Dermis microvascular lymphatic vessel endothelial cell (primary cell): ENCODE measurements at places on chromosomes 1 and 21. TPM values are rescaled to one million over a fixed set of nuclear protein-coding genes. Genes with fewer than 3 reads are reported as not detected.

DNA sequence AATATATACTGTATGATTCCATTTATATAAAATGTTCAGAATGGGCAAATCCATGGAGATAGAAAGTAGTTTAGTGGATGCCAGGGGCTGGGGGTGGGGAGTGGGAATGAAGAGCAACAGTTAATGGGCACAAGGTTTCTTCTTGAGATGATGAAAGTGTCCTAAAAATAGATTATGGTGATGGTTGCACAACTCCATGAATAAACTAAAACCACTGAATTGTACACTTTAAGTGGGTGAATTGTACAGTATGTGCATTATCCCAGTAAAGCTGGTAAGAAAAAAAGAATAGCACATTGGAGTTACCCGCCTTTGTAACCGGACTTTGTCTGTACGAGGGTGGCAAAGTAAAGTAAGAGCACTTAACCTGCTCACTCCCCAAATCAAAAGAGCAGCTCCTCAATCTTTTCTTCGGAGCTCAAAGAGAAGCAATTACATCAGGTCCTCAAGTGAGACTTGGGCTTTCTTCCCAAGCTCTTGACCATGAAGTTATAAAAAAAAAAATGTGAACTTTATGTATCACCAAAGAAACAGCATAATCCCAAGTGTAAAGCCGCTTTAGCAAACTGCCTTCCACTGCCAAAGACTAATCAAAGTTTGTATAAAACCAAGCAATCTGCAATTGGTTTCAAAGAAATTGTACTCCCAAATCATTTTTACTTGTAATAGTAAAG lies 32.1 kb downstream of the ALDH9A1 start:
- DNase-seq: no peak

DNA sequence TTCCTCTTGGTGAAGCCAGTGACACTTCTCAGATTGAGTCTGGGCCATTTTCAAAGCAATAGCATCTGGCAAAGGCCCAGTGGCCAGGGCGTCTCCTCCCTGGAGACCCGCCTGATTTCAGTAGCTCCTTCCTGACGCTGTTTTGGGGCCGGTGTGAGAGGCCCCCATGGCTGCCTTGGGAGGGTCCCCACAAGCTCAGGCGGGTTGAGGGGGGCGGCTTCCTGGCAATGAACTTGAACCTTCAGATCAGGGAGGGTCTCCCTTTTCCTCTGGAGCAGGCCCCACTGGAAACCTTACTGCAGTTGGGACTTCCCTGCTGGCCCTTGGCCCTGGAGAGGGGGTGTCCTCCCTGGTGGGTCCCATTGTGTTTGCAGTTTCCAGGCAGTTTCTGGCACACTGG lies 121.2 kb downstream of the CRYAA start:
- DNase-seq: no peak

DNA sequence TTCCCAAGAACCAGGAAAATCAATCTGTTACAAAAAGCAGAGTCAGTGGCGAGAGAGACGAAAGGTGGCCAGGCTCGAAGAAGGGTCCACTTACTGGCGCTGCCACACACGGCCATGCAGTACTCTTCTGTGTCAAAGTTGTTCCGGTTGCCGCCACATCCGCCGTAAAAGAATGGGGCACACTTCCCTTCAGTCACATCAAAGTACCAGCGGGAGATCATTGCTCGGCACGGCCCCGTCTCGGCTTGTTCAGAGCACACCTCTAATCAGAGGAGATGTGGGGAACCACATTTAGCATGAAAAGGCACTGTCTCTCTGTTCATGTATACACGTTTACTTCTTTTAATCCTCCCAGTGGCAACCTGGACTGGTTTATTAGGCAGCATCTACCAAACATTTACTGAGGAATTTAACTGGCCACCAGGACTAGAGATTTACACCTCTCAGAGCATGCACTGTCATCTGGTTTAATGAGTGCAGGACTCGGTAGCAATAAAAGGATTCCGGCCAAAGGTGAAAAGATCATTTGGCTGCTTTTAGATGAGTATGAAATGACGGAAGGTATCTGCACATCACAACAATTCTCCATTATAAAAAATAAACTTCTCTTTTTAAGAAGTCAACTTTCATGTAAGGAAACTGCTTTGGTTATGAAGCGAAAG lies 170.5 kb downstream of the APP start:
- no peak for DNase-seq

DNA sequence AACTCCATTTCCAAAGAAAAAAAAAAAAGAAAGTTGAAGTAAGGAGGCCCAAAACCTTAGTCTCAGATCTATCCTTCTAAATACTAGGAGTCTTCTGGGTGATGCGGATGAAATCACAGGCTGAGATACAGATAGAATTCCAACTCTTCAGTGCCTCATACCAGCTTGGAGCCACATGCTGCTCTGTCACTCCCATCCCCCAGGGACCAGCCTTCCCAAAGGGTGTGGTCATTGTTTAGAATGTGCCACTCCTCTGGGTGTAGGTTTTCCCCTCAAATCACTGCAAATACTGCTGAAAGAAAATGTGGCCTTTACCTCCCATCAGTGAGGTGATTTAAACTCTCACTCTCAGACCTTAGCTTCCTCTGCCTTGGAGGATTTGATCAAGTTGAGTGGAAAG lies 112.9 kb downstream of the CDC7 start:
- no peak for DNase-seq

DNA sequence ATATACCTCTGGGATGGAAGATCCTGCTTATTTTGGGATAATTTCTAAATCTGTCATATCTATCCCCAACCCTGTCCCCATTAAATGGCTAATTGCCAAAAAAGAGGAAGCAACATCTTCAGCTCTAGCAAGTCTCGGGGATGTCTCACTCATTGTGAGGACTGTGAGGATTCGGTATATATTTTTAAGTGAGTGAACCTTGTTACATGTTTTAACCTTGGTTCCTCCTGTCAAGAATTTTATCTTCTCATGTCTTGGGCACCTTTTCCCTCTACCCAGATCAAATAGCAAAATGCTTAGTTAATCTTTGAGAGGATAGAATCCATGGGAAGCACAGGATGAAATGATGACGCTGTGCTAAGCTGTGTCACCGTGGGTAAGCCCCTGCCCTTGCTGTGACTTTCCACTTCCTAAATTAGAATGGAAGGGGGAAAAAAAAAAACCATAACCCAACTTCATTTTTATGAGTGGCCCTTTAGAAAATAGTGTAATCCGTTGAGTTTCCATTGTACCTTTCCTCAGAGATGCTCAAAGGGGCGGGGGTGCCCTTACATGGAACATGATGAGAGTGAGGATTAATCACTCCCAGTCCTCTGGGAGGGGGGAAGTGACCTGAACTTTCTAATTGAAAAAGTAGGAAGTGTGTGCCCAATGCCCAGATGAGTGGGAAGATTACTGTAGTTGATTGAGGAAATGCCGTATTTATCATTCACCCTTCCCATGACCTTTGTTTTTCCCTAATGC lies 7.6 kb downstream of the ATP1A1 start:
- peak; percentile 93 for DNase-seq

- DNase-seq: no peak
Measured at GRCh38 chr21:27776925-27777553, 810.2 kb upstream of the ADAMTS5 start.

GRCh38 chr1:68270951-68271350 lies 38.6 kb upstream of the WLS start:
- no peak for DNase-seq

- DNase-seq: no peak
Measured at GRCh38 chr1:95023399-95024043, 49.2 kb downstream of the ALG14 start.

GRCh38 chr1:115314092-115314491 lies 24.0 kb downstream of the NGF start:
- no peak for DNase-seq

DNA sequence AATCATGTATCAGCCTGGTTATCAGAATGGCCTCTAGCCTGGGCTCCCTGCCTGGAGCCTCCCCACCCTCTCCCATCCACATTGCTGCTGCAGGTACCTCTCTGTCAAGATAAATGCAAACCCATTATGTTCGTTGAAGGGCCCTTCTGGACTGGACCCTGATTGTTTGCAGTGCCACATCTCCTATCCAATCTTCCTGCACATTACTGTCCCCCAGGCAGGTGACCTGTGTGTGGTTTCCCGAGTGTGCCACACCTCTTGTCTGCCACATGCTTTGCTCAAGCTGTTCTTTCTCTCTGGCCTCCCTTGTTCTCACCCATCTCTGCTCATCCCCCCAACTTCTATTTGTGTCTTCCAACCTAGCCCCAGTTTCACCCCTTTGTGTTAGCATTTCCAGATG lies 32.4 kb downstream of the IER5 start:
- DNase-seq: no peak

DNA sequence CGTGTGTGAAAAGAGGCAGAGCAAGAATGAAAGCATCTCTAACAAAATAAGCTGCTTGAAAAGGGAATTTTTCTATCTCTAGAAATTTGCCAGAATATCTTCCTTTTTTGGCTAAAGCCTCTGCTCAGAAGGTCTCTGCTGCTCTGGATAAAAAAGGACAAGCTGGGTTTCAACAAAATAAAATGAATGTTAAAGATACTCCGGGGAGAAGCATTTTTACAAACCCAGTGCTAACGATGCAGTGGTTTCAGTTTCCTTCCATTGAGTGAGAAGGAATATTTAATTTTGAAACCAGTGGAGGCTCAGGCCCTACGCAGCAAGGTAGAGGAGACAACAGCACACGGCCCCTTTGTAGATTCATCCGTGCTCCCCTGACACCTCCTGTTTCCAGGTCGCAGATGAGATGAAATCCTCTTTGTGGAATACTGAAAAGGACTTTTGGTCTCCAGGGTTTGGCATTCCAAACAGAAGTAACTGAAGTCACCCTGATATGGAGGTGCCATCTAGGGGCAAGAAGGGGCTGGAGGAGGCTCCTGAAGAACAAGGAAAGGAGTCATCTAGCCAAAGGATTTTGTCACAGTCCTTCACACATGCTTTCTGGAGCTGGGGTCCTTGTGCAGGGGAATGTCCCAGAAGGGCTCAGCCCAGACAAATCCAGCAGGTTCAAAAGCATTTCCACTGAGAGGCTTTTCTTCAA lies 65.7 kb upstream of the SYT6 start:
- DNase-seq: no peak

DNA sequence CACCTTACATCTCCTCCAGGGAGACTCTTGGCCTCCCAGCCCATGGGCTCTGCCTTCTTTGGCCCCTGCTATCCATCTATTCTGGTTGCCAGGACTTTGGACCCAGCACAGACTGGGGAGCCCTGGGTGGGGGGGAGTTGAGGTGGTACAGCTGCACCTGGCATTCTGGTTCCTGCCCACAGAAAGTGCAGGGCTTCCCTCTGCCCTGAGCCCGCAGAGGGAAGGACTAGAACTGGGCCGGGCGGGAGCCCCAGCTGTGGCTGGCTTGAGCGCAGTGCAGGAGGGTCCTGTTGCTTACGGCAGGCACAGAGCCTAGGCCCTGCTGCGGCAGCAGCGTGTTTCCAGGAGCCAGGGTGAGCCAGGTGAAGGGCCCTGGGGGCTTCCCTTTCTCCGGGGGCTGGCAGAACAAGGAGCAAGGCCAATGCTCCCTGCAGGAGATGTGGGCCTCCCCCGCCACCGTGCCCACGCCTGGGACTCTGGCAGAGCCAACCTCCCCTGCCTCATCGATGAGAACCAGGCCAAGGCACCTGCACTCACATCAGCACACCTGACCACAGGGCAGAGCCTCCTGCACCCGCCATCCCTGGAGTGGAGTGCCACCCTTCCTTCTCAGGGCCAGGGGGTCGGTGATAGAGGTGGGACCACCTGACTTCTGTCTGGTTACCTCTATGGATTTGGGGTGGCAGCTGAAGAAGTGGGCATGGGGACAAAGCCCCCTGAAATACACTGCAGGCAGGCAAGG lies 16.1 kb downstream of the PARS2 start:
- DNase-seq: no peak

DNA sequence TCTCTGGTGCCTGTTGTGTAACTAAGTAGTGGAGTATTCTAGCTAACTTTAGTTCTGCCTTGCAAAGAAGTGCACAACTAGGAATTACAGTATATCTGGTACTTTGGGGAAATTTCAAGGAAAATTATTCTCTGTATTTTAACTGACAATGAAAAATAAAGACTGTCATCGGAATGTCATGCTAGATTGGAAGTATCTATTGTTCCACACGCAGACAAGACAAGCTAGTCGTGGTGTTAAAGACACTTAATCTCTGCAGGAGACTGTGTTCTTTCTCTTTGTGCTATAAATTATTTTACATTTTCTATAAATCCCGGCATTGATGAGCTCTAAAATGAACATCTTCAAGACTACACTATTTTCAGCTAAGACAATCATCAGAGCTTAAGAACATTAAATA lies 1068.8 kb upstream of the ADGRL4 start:
- DNase-seq: no peak

GRCh38 chr1:112672009-112672408 lies 2.5 kb upstream of the MOV10 start:
- no peak for DNase-seq

DNA sequence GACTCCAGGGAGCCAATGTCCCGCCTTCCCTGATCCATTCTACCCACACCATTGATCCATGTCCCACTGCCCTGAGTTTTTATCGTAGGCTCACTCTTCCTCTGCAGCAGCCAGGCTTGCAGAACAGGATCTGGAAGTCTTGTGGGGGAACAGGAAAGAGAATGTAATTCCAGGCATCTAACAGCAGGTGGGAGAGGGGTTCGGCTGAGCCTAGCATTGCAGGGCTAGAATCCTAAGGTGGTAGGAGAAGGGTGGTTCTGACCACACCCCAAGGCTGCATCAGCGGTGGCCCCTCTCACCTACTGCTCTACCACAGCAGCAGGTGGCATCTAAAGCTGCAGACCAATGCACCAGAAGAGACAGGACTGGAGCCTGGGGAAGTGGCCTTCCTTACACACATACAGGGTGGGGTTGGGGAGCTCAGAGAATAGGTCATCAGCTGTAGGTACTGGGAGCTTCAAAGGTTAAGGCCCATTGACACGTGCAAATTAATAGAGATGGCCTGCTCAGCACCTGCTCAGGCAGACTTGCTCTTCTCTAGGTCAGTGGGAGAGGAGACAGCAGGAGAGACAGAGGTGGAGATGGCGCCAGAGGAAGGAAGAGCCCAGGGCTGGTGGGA lies 20.5 kb downstream of the KNCN start:
- DNase-seq: no peak

DNA sequence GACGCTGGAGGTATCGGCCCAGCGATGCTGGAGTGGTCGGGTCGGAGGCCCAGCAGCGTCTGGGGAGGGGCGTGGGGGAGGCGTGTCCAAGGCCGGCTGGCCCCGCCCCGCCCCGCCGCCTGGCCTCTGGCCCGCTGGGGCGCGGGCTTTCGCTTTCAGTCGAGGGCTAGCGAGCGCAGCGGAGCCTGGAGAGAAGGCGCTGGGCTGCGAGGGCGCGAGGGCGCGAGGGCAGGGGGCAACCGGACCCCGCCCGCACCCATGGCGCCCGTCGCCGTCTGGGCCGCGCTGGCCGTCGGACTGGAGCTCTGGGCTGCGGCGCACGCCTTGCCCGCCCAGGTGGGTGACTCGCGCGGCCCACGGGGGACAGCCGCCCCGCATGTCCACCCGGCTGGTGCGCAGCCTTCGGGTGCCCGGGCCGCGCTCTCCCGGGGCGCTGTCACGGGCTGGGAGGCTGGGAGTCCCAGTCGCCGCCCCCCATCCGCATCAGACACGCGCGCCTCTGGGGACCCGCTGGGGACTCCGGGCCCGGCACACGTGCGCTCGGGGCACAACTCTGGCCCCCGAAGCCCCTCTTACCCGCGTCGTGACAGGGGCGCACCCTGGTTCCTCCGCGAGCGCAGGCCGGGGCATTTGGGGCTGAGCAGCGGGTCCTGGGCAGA lies at the start of gene TNFRSF1B:
TNFRSF1B (plus strand) TSS at position 158 of the 659 bp plus-strand sequence; CDS start at position 259, 101 bp downstream.
- no peak for DNase-seq

The CLDN8 gene
- total RNA-seq: not detected in 2 replicates

The LRRC8B gene
- 2.1 and 2.3 TPM in 2 replicates for total RNA-seq

The CD247 gene
- total RNA-seq: under 0.01 and 0.13 TPM in 2 replicates

The FMOD gene
- total RNA-seq: 3.6 and 63.0 TPM in 2 replicates

The CRYBG2 gene
- total RNA-seq: 0.25 and 0.51 TPM in 2 replicates

The NRDC gene
- total RNA-seq: 44.2 and 47.5 TPM in 2 replicates
